ENCODE measurements at places on chromosomes 6 and 20. TPM values are rescaled to one million over a fixed set of nuclear protein-coding genes. Genes with fewer than 3 reads are reported as not detected.

CCDC28A gene
- total RNA-seq: 12.0 TPM

LBP gene
- total RNA-seq: 0.15 TPM

TTLL9 gene
- not detected for total RNA-seq

- DNase-seq: peak; percentile 4
- peaks cover 14% of the 10 kb centered on the region for H3K27me3 ChIP-seq
- H3K36me3 ChIP-seq: no peaks in the 10 kb centered on the region
- no peak overlapping the region for H3K4me3 ChIP-seq
- no peaks in the 10 kb centered on the region for H3K4me1 ChIP-seq
Observed at GRCh38 chr20:37901654-37902503, 1.0 kb upstream of the VSTM2L start.

DNA sequence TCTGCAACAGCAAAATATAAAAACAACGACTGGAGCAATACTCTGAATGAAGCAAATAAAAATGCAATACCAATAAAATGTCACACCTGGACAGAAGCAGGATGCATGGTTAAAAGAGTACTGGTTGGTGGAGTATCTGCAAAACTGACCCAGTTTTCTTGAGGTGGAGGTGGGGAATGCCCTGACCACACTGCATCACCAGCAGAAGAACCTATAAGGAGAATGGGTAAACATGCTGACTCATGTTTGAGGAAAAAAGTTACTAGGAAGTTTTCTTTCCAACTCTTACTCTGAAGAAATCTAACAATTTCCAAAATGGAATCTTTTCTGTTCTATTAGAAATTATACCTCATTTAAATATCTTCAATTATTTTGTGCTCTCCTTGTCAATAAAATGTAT, 43.6 kb downstream of the REPS1 start:
- no peak overlapping the region for H3K27ac ChIP-seq
- no peaks in the 10 kb centered on the region for H3K27me3 ChIP-seq
- H3K4me1 ChIP-seq: peaks cover 9% of the 10 kb centered on the region
- no peak for DNase-seq

- peaks cover 9% of the 10 kb centered on the region for H3K27me3 ChIP-seq
- DNase-seq: no peak
- no peak overlapping the region for H3K27ac ChIP-seq
- H3K4me3 ChIP-seq: no peak overlapping the region
- no peaks in the 10 kb centered on the region for H3K4me1 ChIP-seq
Observed at GRCh38 chr20:24871480-24872213, 77.4 kb upstream of the CST7 start.

DNA sequence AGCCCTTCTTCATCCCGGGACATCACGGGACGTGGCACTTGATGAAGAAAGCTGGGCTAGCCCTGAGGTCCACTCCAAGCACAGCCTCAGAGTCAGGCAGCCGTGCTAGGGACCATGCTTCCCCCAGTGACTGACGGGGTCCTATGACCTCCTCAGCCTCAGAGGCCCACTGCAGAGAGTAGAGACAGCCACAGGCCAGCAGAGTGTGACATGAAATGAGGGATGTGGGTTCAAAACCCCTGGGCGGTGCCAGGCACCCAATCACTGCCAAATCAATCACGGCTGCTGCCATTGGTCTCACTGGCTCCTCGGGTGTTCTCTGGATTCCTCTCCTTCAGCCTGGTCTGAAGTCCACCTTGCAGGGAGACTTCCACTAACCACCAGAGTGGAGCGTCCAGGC, 197.7 kb upstream of the CDH4 start:
- H3K27me3 ChIP-seq: no peaks in the 10 kb centered on the region
- DNase-seq: no peak
- no peak overlapping the region for H3K4me3 ChIP-seq
- H3K36me3 ChIP-seq: no peaks in the 10 kb centered on the region
- H3K27ac ChIP-seq: no peak overlapping the region
- H3K4me1 ChIP-seq: no peaks in the 10 kb centered on the region

- no peaks in the 10 kb centered on the region for H3K27me3 ChIP-seq
- H3K4me1 ChIP-seq: 0 out of 2 replicates have a peak, but pooled peaks cover 2% of the 10 kb centered on the region
- H3K27ac ChIP-seq: no peak overlapping the region
- no peak overlapping the region for H3K4me3 ChIP-seq
- no peak for DNase-seq
Observed at GRCh38 chr20:17511401-17511800, 19.8 kb downstream of the BFSP1 start.

Data from HCT116 (cell line).